ENCODE measurements at places on chromosomes 11 and 22. TPM values are rescaled to one million over a fixed set of nuclear protein-coding genes. Genes with fewer than 3 reads are reported as not detected.

Gene INPP5J
- total RNA-seq, result not detected

Gene KRTAP5-9
- not detected for total RNA-seq

Gene H19
- not detected for total RNA-seq

Gene NARS2
- 27.6 TPM for total RNA-seq

Gene ZPR1
- 65.2 TPM for total RNA-seq

Gene MPPED2
- not detected for total RNA-seq

Gene WNT7B
- 7.9 TPM for total RNA-seq

Gene ZNF214
- 1.1 TPM for total RNA-seq

Gene RIBC2
- total RNA-seq, result 0.56 TPM

Gene MIOX
- 0.35 TPM for total RNA-seq

Gene OR56A1
- not detected for total RNA-seq

Gene KIF18A
- total RNA-seq, result 41.3 TPM

Gene NTM
- total RNA-seq, result 2.0 TPM

Gene EXPH5
- total RNA-seq, result not detected

Gene DTX4
- total RNA-seq, result 22.7 TPM

Gene TESMIN
- not detected for total RNA-seq

Gene RAB36
- not detected for total RNA-seq

Gene RAB39A
- 0.13 TPM for total RNA-seq

Gene RAG2
- not detected for total RNA-seq

Gene XPNPEP3
- total RNA-seq, result 5.8 TPM

Gene TCN1
- total RNA-seq, result not detected

Gene C11orf86
- total RNA-seq, result not detected

Gene RFPL3
- not detected for total RNA-seq

Gene DRG1
- total RNA-seq, result 83.5 TPM

Gene EFEMP2
- 43.2 TPM for total RNA-seq

Gene CYP2D6
- 2.7 TPM for total RNA-seq

Gene ALKBH3
- total RNA-seq, result 59.3 TPM

Gene OR8G1
- not detected for total RNA-seq

Gene HOATZ
- not detected for total RNA-seq

Gene SPI1
- total RNA-seq, result not detected

Gene ISX
- not detected for total RNA-seq

Gene OR56B1
- not detected for total RNA-seq

Gene PAAF1
- 12.1 TPM for total RNA-seq

Gene MS4A4A
- total RNA-seq, result not detected

Gene MMP10
- total RNA-seq, result 3.0 TPM

Gene GAL3ST1
- not detected for total RNA-seq

Gene MRGPRE
- total RNA-seq, result not detected

Gene TBX1
- 16.5 TPM for total RNA-seq

Gene ALDH3B1
- total RNA-seq, result 7.5 TPM

Gene MPZL2
- not detected for total RNA-seq

Gene C22orf31
- total RNA-seq, result not detected

Gene CREBZF
- 34.4 TPM for total RNA-seq

Gene PKDREJ
- total RNA-seq, result not detected

Gene FGF19
- total RNA-seq, result not detected

Gene VPREB1
- not detected for total RNA-seq

Gene ACCS
- total RNA-seq, result 12.1 TPM

Gene LZTR1
- total RNA-seq, result 21.2 TPM

Gene OR5P2
- total RNA-seq, result not detected

Gene SPECC1L
- 30.9 TPM for total RNA-seq

Gene SYCE3
- not detected for total RNA-seq

Gene FOLR1
- total RNA-seq, result 0.23 TPM

Gene OLFML1
- total RNA-seq, result not detected

Gene TIGD3
- total RNA-seq, result 2.2 TPM

Gene C11orf65
- total RNA-seq, result 0.92 TPM

Gene CADM1
- 49.3 TPM for total RNA-seq

Gene BACE1
- total RNA-seq, result 9.1 TPM

Gene PIH1D2
- total RNA-seq, result 14.6 TPM
